ENCODE measurements at places on chromosomes 7 and 10.

DNA sequence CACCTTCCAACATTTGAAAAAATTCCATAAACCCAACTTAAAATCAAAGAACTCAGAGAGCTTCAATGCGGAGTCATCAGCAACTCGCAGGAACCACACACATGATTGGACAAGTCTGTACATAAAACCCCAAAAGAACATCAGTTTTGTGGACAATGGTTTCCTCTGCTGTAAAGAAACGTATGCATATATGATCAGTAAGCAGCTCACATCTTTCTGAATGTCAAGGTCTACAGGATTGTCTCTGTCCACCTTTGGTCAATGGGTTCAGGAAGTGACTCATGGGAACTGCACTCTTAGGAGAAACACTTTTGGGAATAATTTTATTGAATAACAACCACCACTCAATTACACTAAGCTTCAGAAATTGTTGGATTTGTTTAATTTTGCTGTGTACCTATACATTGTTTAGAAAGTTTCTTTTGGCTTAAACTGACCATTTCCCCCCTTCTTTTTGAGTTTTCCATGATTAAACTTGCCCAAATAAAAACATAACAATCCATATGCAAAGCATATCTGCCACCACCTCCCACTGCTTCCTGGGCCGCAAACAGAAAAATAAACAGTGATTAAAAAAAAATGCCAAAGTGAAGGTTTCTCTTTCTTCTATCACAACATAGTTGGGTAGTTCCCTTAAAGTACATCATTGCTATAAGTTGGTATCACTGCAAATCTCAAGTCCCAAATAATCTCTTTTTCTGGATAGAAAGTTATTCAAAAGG lies 27.3 kb upstream of the AFAP1L2 start:
- no peaks in the 10 kb centered on the region for H3K4me1 ChIP-seq
- H3K27ac ChIP-seq = no peak overlapping the region
- no peak overlapping the region for H3K4me3 ChIP-seq

DNA sequence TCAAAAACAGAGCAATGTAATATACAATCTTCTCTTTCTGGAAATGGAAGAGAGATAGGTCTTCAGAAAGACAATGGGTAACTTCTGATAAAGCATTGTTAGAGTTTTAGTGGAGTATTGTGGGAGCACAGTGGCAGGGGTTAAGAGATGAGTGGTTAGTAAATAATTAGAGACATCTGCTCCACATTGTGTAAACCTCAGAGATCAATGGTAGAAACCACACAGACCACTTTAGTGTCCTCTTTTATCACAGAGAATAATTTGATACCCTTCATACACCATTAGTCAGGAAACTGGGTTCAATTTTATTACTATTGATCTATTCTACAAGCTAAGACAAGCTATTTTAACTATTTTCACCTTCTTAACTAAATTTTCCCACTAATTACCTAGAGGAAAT lies 35.9 kb upstream of the MAGI2 start:
- H3K27me3 ChIP-seq = no peaks in the 10 kb centered on the region
- H3K36me3 ChIP-seq = no peaks in the 10 kb centered on the region
- DNase-seq = no peak
- H3K4me1 ChIP-seq = no peaks in the 10 kb centered on the region

GRCh38 chr7:351256-351655 lies 61.3 kb downstream of the FOXL3 start:
- H3K36me3 ChIP-seq = no peaks in the 10 kb centered on the region
- peaks cover 14% of the 10 kb centered on the region for H3K4me1 ChIP-seq
- peaks cover 12% of the 10 kb centered on the region for H3K27me3 ChIP-seq
- no peak overlapping the region for H3K27ac ChIP-seq

GRCh38 chr7:155953781-155954549 lies 141.7 kb upstream of the SHH start:
- H3K27ac ChIP-seq = no peak overlapping the region
- H3K27me3 ChIP-seq = no peaks in the 10 kb centered on the region
- no peaks in the 10 kb centered on the region for H3K36me3 ChIP-seq
- H3K4me3 ChIP-seq = no peak overlapping the region
- no peak for DNase-seq

- no peaks in the 10 kb centered on the region for H3K27me3 ChIP-seq
- no peak overlapping the region for H3K27ac ChIP-seq
- no peak for DNase-seq
- no peaks in the 10 kb centered on the region for H3K4me1 ChIP-seq
- peaks cover 8% of the 10 kb centered on the region for H3K36me3 ChIP-seq
- no peak overlapping the region for H3K4me3 ChIP-seq
Measured at GRCh38 chr10:121904888-121905287, 22.9 kb downstream of the ATE1 start.

- H3K4me1 ChIP-seq = peaks cover 8% of the 10 kb centered on the region
- H3K27ac ChIP-seq = no peak overlapping the region
- H3K4me3 ChIP-seq = no peak overlapping the region
Measured at GRCh38 chr10:17788646-17789045, 20.5 kb upstream of the MRC1 start.

DNA sequence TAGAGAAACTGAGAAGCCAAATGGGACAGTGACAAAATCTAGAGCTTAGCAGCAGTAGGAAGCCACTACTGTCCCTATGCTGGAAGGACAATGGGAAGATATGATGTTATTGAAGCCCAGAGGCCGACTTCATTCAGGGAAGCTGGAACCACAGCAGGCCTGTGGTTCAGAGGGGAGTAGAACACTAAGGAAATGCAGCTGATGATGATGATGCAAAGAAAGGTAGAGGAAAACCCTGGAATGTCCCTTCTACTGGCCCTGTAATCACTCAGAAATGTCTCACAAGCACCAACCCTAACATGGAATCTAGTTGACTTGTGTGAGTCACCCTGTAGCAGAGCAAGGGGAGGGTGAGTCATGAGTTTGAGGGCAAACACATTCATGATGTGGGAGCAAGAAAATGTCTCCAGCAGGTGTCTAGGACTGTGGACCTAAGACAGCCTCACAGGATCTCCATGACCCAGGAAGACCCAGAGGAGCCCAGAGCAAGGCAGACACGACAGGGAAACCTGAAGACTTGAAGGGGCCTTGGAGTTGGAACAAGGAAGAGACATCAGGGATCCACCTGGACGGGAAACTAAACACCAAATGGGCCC lies 37.0 kb upstream of the LRRC17 start:
- peaks cover 15% of the 10 kb centered on the region for H3K4me1 ChIP-seq
- H3K4me3 ChIP-seq = no peak overlapping the region
- no peaks in the 10 kb centered on the region for H3K27me3 ChIP-seq
- DNase-seq = peak; percentile 20

- DNase-seq = no peak
- no peaks in the 10 kb centered on the region for H3K27me3 ChIP-seq
- no peak overlapping the region for H3K4me3 ChIP-seq
- peaks cover 14% of the 10 kb centered on the region for H3K36me3 ChIP-seq
Measured at GRCh38 chr7:135430626-135431025, 79.3 kb downstream of the CNOT4 start.

- no peak for DNase-seq
- H3K27me3 ChIP-seq = no peaks in the 10 kb centered on the region
- no peaks in the 10 kb centered on the region for H3K36me3 ChIP-seq
- H3K4me1 ChIP-seq = peaks cover 24% of the 10 kb centered on the region
Measured at GRCh38 chr7:45000093-45001032, at the start of gene CCM2. Gene CCM2 (plus strand): TSS chr7:45000201. CDS start chr7:45000334, 133 bp downstream.

DNA sequence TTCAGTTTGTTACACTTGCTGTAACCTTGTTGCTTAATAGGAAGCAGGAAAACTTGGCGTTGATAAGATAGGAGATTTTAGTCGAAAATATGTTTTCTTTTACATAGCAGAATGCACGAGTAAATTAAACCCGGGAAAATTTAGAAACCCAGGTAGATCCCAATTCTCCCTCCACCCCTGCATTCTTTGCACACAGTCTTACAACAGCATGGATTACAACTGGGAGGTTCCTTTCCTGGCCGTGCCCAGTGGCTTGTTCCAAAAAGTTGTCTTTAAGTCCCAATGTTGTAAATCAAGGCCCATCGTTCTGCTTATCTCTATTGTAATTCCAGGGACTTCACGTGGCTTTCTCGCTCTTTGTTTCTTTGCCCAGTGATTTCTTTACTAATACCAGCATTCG lies 1.1 kb upstream of the DPY19L1 start:
- H3K4me3 ChIP-seq = peak overlapping the region; percentile 87
- H3K36me3 ChIP-seq = no peaks in the 10 kb centered on the region
- H3K27me3 ChIP-seq = peaks cover 3% of the 10 kb centered on the region
- H3K4me1 ChIP-seq = peaks cover 12% of the 10 kb centered on the region

- no peak for DNase-seq
- H3K27ac ChIP-seq = no peak overlapping the region
- peaks cover 13% of the 10 kb centered on the region for H3K36me3 ChIP-seq
Measured at GRCh38 chr7:105126436-105126975, 112.5 kb downstream of the KMT2E start.

DNA sequence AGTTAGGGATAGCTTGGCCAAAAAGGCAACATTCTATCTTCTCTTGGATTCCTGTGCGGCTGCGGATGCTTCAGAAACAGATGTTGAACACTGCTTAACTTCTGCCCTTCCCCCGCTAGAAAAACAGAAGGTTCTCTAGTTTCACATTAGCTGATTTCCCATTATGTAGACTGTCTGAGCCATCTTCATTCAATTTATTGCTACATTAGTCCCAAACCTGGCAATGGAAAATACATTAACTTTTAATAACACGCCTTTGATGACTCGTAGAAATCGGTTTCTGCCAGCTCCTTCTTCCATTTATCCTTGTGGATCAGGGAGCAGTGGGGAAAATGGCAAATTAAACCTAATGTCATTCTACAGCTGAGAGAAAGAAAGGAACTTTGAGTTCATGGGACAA lies 119.9 kb downstream of the SLC16A9 start:
- no peaks in the 10 kb centered on the region for H3K27me3 ChIP-seq
- no peak overlapping the region for H3K4me3 ChIP-seq
- no peaks in the 10 kb centered on the region for H3K36me3 ChIP-seq
- H3K4me1 ChIP-seq = no peaks in the 10 kb centered on the region
- H3K27ac ChIP-seq = no peak overlapping the region

- no peak for DNase-seq
- H3K27ac ChIP-seq = no peak overlapping the region
- no peak overlapping the region for H3K4me3 ChIP-seq
- H3K4me1 ChIP-seq = peaks cover 6% of the 10 kb centered on the region
Measured at GRCh38 chr7:41809529-41809939, 106.6 kb upstream of the INHBA start.

DNA sequence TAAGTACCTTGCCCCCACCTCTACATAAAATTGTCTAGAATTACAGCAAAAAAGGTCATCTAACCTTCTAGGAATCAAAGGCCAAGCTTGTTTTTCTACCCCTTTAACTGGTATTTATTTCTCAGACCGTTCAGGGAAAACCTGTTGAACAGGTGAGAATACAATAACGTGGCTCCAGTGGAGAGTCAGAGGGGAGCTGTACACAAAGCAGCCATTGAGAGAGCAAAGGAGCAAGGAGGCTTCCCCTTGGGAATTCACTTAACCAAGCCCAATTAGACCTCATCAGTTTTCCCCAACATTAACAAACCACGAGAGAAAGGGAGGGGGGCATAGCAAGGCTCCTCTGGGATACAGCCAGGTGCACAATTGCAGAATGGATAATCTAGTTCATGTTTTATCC lies 101.9 kb downstream of the ELMO1 start:
- peaks cover 95% of the 10 kb centered on the region for H3K4me1 ChIP-seq
- no peaks in the 10 kb centered on the region for H3K27me3 ChIP-seq
- no peak overlapping the region for H3K27ac ChIP-seq
- H3K36me3 ChIP-seq = peaks cover 3% of the 10 kb centered on the region

- H3K36me3 ChIP-seq = peaks cover 2% of the 10 kb centered on the region
- no peak for DNase-seq
- no peaks in the 10 kb centered on the region for H3K4me1 ChIP-seq
- H3K4me3 ChIP-seq = no peak overlapping the region
- H3K27ac ChIP-seq = no peak overlapping the region
- no peaks in the 10 kb centered on the region for H3K27me3 ChIP-seq
Measured at GRCh38 chr7:105788356-105788755, 88.0 kb downstream of the ATXN7L1 start.

GRCh38 chr10:99975106-99975829 lies 34.5 kb downstream of the DNMBP start:
- peak; percentile 64 for DNase-seq
- no peaks in the 10 kb centered on the region for H3K27me3 ChIP-seq
- H3K4me3 ChIP-seq = no peak overlapping the region
- no peaks in the 10 kb centered on the region for H3K36me3 ChIP-seq
- no peak overlapping the region for H3K27ac ChIP-seq
